ENCODE measurements at places on chromosomes 13 and 19.

GRCh38 chr19:294946-295686 lies 3.9 kb upstream of the PLPP2 start:
- DNase-seq, result no peak

DNA sequence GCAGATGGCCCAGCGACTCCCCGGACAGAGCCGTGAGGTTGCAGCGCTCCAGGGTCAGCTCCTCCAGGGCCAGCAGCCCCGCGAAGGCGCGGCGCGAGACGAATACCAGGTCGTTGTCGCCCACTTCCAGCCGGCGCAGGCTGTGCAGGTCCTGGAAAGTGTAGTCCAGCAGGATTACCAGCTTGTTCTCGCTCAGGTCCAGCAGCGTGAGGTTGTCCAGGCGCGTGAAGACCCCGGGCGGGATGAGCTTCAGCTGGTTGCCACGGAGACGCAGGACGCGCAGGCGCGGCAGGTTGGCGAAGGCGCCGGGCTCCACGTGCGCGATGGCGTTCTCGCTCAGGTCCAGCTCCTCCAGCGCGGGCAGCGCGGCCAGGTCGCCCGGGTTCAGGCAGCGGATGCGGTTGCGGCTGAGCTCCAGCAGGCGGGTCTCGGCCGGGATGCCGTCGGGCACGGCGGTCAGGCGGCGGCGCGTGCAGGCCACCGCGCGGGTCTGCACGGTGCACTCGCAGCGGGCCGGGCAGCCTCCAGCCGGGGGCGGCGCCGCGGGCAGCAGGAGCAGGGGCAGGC lies 9.3 kb upstream of the PEAK3 start:
- DNase-seq, result no peak

GRCh38 chr13:76622315-76623040 lies 263.7 kb downstream of the KCTD12 start:
- DNase-seq, result no peak

DNA sequence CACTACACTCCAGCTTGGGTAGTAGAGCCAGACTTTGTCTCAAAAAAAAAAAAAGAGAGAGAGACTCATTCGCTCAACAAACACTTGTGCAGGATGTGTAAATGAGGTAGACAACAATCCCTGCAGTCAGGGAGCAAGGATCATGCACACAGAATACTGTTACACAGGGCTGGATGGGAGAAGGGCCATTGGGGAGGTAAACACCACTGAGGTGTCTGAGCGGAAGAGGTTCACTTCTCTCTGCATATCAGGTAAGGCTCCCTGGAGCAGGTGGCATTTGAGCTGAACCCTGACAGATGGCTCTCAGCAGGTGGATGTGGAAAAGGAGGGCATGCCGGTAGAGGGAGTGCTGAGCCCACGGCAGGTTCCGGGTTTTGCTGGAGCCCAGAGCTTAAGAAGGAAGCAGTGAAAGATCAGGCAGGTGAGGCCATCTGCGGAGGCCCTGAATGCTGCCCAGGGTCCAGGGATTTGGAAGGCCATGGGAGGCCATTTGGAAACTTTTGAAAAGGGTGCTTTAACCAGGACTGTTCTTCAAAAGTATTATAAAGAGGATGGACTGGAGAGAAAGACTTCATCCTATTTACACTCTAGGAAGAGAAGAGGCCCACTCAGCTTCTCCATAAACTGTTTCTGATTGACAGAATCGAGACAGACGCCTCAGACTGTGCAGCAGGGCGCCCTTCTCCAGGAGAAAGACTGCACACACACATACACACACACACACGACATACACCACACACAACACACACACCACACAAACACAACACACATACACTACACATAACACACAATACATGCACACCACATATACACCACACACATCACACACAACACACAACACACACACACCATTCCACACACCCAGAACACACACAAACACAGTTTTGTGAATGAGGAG lies 199.4 kb downstream of the USP12 start:
- DNase-seq, result no peak

DNA sequence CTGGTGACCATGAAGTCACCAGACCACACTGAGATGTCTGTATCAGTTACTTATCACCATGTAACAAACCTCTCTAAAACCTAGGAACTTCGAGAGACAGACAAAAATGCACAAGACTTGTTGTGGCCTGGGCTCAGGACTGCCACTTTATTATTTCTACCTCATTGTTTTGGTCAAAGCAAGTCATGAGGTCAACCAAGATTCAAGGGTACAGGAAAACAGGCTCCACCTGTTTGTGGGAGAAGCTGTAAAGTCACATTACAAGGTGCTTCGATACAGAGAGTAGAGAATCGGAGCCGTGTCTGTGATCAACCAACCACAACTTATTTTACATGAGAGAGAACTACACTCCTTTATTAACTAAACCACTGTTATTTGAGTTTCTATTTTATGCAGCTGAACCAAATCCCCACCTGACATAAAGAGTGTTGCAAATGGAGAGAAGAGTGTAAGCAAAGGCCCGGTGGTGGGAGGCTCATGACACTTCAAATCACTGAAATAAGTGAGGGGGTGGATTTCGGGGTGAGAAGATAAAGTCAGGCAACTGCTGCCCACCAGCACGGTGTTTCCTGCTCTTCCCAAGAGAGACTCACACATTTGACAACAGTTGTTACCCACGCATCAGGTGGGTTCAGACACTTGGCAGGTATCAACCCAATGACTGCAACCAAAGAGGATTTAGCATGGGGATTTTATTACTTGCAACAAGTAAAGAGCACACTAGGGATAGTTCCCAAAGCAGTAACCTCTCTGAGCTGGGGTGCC lies 39.0 kb upstream of the IGSF23 start:
- DNase-seq, result no peak

DNA sequence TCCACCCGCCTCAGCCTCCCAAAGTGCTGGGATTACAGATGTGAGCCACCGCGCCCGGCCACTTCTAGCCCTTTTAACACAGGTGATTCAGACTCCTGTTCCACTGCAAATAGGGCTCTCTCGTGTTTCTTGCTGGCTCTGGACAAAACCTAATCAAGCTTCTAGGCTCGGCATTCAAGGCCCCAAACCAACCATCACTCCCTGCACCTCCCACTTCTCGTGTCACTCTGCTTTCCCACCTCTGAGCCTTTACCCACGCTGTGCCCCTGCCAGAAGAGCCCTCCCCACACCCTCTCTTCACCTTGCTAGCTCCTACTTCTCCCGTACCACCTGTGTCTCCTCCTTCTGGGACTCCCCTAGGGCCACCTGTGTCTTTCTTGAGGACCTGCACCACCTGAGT lies 19.8 kb downstream of the KANK2 start:
- no peak for DNase-seq

DNA sequence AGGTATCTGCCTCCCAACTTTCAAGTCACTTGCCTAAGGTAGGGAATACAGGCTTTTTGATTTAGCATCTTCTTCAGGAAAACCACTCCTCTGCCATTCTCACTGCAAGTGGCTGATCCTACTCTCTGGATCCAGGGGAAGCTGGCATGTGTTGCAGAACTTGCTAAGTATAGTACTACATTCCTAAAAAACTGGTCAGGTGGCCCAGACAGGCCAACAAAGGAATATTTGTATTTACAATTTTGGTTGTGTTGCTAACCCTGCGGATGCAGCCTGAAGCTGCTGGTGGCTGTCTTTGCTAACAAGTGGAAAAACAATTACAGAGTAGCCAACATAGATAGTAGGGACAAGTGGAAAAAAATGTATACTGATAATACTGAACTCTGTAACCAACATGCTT lies 222.5 kb upstream of the STARD13 start:
- DNase-seq, result no peak

DNA sequence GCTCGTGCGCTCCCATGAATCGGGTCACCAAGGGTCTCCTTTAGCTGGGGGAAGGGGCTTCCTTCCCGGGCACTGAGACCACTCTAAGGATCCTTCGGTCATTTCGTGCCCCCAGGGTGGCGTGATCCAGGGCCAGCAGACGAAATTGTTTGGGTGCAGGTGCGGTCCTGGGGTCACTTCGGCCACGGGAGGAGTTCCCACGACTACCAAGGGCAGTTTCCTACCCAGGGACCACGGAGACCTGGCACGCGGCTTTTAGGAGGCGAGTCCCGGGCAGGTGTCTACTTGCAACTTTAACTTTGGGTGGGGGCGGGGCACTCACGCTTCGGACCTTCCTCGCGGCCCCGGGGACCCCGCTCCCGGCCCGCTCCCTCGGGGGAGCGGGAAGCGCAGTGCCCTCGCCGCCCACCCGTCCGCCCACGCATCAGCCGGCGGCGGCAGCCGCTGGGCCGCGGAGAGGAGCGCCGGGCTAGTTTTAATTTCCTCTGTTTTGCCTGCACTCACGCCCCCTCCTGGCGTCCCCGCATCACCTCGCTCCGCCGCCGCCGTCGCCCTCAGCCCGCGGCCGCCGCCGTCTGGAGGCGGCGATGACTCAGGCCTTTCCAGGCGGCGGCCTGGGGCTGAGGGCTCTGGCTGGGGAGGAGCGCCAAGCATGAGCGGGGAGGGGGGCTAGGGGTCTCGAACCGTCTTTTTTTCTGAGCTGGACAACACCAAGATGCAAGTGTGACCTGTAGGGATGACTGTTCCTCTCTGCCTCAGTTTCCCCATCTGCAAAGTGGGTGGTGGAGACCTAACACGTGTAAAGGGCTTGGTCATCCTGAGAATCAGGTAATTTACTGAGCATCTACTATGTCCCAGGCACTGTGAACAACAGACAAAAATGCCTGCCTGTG lies 21.8 kb downstream of the OLFM2 start:
- no peak for DNase-seq

GRCh38 chr13:98284679-98285078 lies 107.6 kb upstream of the RNF113B start:
- DNase-seq, result no peak

GRCh38 chr19:19871932-19872331 lies 6.2 kb downstream of the ZNF253 start:
- no peak for DNase-seq

- peak; percentile 74 for DNase-seq
These were observed at the start of gene APBA3 for GRCh38 chr19:3761382-3762129. Gene APBA3, minus strand, starts transcription at chr19:3761692. Its CDS starts 1,428 bp downstream, at chr19:3760264.

DNA sequence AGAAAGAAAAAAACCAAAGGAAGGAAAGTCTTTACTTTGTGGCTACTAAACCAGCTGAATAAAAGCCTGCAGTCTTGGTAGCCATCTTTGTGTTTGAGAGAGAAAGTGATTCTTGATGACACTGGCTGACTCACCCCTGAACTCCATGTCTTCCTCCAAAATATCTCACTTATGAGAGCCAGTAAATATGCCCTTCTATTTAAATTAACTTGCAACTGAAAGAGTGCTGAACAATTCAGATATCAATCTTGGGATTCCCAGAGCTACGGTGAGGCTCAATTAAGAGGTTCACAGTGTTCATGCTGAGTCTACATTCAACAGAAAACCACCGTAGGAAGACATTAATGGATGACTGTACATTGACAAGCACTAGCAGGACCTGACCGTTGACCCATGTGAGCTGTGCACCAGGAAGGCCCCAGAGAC lies 57.9 kb downstream of the KCTD12 start:
- no peak for DNase-seq

DNA sequence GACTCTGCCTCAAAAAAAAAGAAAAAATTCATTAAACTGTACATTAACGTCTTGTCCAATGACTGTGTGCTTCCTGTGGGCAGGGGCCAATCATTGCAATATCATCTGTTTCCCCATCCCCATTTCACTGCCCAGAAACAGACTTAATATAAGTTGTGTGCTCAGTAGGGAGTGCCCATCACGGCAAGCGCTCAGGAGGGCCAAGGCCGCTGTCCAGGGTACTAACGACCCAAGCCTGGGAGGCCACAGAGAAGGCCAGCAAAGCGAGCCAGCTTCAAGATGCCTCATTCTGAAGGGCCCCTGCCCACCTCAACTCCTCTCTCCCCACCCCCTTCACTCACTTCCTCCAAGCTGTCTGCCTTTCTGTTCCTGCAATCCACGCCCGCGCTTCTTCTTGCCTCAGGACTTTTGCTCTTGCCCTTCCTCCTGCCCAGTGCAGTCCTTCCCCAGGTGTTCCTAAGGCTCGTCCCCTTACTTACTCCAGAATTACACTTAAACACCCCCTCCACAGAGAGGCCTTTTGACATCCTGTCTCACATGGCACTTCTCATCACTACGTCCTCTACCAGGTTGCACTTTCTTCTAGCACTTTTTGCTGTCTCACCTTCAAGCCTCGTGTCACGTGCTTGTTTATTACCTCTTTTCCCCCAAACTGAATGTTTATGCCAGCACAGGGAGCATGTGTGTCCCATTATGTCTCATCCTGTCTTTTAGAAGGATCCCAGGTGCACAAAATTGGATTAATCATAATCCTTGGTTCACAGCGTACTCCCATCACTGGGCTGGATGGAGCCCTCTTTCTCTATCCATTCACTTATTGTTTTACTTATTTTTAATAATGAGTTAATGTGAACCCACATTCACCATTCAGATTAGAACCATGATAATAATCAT lies 11.3 kb upstream of the POU2F2 start:
- no peak for DNase-seq

- DNase-seq, result no peak
These were observed 99.6 kb upstream of the HTR2A start for GRCh38 chr13:46996316-46997030.

Measured in thoracic aorta (tissue), 2 donors.